ENCODE measurements at places on chromosomes 7 and 10. TPM values are rescaled to one million over a fixed set of nuclear protein-coding genes. Genes with fewer than 3 reads are reported as not detected.

GRCh38 chr7:44059219-44060090 is 5.9 kb downstream of the PGAM2 start:
- no peaks in the 10 kb centered on the region for H3K27me3 ChIP-seq
- H3K4me1 ChIP-seq, result no peaks in the 10 kb centered on the region
- no peak overlapping the region for H3K4me3 ChIP-seq
- H3K27ac ChIP-seq, result no peak overlapping the region

The CCDC172 gene
- not detected for total RNA-seq

The GLI3 gene
- 0.51 TPM for total RNA-seq

DNA sequence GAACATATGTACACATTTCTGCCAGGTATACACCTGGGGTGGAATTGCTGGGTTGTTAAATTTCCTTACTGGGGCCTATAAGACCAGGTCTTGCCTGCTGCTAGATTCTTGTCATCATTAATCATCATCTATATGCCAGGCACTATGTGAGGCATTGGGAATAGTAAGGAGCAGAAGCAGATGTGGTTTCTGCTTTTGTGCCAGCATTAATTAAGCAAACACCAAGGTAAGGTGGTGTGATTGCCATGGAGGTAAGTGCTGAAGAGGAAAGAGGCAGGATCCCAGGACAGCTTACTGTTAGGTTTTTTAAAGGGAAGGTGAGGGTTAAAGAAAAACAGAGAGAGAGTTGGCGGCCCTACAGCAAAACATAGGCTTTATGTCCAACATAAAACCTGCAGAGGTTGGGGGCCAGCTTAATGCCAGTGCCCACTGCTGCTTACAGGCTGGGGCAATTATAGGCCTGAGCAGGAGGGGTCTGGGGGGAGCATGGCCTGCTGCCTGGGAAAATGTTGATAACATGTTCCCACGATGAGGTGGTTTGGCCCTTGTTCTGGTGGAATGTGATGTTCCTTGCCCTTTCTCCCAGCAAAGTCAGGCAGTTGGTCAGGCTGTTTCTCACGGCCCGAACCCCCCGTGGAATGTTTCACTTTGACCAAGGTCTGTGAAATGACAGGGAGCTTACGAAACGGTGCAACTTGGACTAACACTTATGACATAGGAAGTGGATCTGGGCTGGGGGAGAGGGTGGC is 93.9 kb downstream of the RBM20 start:
- H3K27me3 ChIP-seq, result no peaks in the 10 kb centered on the region
- no peak overlapping the region for H3K4me3 ChIP-seq
- H3K27ac ChIP-seq, result no peak overlapping the region
- no peaks in the 10 kb centered on the region for H3K36me3 ChIP-seq
- no peaks in the 10 kb centered on the region for H3K4me1 ChIP-seq

The GARIN1A gene
- 1.4 TPM for total RNA-seq

The ITGB8 gene
- total RNA-seq, result 39.8 TPM

DNA sequence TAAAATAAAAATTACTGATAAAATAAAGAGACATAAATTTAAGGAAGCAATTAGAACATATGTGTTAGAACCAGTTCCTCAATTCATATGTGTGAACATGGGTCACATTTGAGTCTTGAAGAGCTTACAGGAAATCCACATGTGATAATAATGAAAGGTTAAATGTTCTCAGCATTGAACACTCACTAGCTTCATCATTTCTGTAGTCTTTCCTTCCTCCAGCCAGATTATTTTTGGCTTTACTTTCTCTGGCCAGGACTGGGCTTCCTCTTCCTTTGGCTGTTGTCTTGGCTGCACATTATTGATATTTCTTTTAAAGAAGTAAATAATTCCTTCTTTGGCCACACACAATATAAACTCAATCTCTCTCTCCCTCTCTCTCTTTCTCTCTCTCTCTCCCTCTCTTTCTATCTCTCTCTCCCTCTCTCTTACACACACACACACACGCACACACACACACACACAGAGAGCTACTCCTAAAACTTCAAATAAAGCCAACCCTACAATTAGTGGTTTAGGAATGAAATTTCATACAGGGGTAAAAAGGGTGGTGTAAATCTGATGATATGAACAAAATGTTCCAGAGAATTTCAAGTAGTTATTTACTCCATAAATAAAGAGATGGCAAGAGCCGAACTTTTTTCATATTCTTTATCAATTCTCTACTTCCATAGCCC is 171.2 kb downstream of the REEP3 start:
- H3K4me3 ChIP-seq, result no peak overlapping the region
- no peaks in the 10 kb centered on the region for H3K4me1 ChIP-seq
- no peak for DNase-seq
- no peaks in the 10 kb centered on the region for H3K36me3 ChIP-seq

DNA sequence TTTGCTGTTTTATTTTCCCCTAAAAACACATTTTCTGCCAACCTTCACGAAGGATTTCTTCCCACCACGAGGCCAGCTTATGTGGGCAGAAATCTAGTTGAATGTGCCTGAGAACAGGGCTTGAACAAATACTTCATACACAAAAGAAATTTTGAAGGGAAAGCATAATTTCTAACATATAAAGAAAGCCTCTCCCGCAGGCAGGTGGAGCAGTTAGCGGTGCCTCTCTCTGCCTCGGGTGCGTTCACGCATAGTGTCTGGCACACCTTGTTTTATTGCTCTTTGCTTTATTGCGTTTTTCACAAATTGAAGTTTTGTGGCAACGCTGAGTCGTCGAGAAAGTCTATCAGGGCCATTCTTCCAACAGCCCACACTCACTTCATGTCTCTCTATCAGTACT is 7.0 kb upstream of the CSGALNACT2 start:
- H3K36me3 ChIP-seq, result no peaks in the 10 kb centered on the region
- H3K27ac ChIP-seq, result no peak overlapping the region
- H3K4me3 ChIP-seq, result no peak overlapping the region
- no peak for DNase-seq
- no peaks in the 10 kb centered on the region for H3K27me3 ChIP-seq

The SEC31B gene
- 4.2 TPM for total RNA-seq

DNA sequence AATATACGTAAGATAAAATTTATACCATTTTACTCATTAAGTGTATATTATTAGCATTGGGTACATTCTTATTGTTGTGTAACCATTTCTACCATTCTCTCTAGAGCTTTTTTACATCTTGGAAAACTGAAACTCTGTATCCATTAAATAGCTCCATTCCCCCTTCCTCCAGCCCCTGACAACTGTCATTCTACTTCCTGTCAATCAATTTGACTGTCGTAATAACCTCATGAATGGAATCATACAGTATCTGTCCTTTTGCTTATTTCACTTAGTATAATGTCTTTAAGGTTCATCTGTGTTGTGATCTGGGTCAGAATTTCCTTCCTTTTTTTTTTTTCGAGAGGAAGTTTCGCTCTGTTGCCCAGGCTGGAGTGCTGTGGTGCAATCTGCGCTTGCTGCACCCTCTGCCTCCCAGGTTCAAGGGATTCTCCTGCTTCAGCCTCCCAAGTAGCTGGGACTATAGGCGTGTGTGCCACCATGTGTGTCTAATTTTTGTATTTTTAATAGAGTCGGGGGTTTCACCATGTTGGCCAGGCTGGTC is 15.6 kb downstream of the ZRANB1 start:
- no peak overlapping the region for H3K27ac ChIP-seq
- H3K27me3 ChIP-seq, result no peaks in the 10 kb centered on the region
- no peak overlapping the region for H3K4me3 ChIP-seq
- peaks cover 9% of the 10 kb centered on the region for H3K4me1 ChIP-seq
- no peaks in the 10 kb centered on the region for H3K36me3 ChIP-seq
- no peak for DNase-seq

DNA sequence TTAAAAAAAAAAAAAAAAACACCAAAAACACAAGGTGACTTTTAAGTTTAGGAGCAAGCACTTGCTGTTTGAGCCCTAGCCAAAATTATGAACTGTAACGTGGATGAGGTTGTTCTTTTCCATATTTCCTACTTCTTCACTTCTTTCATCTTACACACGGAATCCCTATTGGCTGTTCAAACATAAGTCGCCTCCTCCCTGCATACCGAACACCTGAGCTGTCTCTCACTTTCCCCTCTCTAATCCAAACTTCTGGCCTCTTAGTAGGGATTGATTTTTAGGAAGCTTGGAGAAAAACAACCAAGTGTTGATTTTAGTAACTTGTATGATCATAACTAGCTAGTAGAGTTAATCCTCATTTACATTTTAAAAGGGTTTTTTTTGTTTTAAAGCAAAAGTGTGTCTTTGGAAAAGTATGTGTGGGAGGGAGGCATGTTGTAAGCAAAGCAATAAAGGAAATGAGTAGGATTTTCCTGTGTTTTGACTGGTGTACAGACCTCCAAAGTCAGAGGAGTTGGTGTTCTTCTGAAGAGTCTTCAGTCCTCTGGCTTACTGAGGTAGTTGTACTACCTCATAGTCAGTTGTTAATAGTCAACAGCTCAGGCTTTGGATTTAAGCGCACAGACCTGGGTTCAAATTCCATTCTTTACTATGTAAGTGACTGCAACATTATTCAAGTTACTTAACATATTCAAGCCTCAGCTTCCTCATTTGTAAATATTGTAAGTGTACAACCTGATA is 39.3 kb downstream of the RABGEF1 start:
- no peak overlapping the region for H3K27ac ChIP-seq
- H3K4me1 ChIP-seq, result peaks cover 40% of the 10 kb centered on the region
- H3K4me3 ChIP-seq, result no peak overlapping the region
- H3K36me3 ChIP-seq, result peaks cover 6% of the 10 kb centered on the region

GRCh38 chr10:110492069-110492822 is 5.5 kb upstream of the DUSP5 start:
- H3K27me3 ChIP-seq, result no peaks in the 10 kb centered on the region
- DNase-seq, result no peak
- no peak overlapping the region for H3K4me3 ChIP-seq
- H3K4me1 ChIP-seq, result peaks cover 3% of the 10 kb centered on the region

GRCh38 chr10:45091968-45092367 is 91.2 kb downstream of the ZNF22 start:
- no peak for DNase-seq
- no peaks in the 10 kb centered on the region for H3K4me1 ChIP-seq
- no peaks in the 10 kb centered on the region for H3K36me3 ChIP-seq
- H3K27me3 ChIP-seq, result no peaks in the 10 kb centered on the region
- no peak overlapping the region for H3K4me3 ChIP-seq

The ABCC2 gene
- 1.7 TPM for total RNA-seq

The MYH16 gene
- total RNA-seq, result 0.09 TPM

The PNLIPRP1 gene
- 4,882 TPM for total RNA-seq

GRCh38 chr10:100636848-100637553 is 101.3 kb downstream of the HIF1AN start:
- DNase-seq, result no peak
- no peak overlapping the region for H3K27ac ChIP-seq
- no peaks in the 10 kb centered on the region for H3K4me1 ChIP-seq
- H3K27me3 ChIP-seq, result peaks cover 15% of the 10 kb centered on the region
- H3K4me3 ChIP-seq, result no peak overlapping the region

- no peaks in the 10 kb centered on the region for H3K36me3 ChIP-seq
- DNase-seq, result no peak
- no peaks in the 10 kb centered on the region for H3K4me1 ChIP-seq
- H3K27ac ChIP-seq, result no peak overlapping the region
Measured at GRCh38 chr10:11274452-11274851, 256.8 kb downstream of the CELF2 start.

DNA sequence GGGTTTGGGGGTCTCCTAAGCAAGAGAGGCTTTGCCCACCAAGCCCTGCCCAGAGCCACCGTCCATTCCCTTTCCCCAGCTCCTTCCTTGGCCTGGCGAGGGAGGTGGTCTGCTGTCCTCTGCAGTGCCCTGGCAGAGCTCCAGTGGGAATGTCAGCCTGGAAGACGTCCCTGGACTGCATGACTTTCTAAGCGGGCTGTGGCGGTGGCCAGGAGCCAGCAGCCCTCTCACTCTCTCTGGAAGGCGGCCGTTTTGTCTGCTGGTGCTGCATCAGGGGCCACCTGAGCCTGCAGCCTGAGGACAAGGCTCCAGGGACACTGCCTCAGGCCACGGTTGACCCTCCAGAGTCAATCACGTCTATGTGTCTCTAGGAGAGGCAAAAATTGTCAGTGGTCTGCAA is 271.0 kb downstream of the SKAP2 start:
- H3K4me3 ChIP-seq, result no peak overlapping the region
- no peak for DNase-seq
- no peaks in the 10 kb centered on the region for H3K27me3 ChIP-seq

DNA sequence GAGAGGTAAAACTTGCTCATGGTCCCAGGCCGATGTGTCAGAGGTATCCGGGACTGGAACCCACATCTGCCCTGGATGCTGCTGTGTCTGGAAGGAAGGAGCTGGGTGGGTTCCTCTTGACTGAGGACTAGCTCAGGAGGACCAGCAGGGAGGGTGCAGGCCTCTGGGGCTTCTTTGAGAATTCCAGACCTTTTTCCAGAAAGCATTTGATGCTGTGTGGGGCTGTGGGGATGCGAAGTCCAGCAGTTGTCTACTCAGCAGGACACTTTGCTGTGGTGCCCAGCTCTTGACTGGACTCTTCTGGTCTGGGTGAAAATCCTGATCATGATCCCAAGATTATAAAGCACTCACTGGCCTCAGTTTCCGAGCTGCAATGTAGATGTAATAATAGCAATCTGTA is 1.7 kb downstream of the RAMP3 start:
- no peaks in the 10 kb centered on the region for H3K27me3 ChIP-seq
- DNase-seq, result no peak
- no peaks in the 10 kb centered on the region for H3K36me3 ChIP-seq
- H3K4me3 ChIP-seq, result no peak overlapping the region

- no peaks in the 10 kb centered on the region for H3K27me3 ChIP-seq
- no peaks in the 10 kb centered on the region for H3K36me3 ChIP-seq
- no peak overlapping the region for H3K27ac ChIP-seq
- peaks cover 13% of the 10 kb centered on the region for H3K4me1 ChIP-seq
Measured at GRCh38 chr10:24901686-24902399, 50.6 kb downstream of the PRTFDC1 start.

The POP7 gene
- 19.2 TPM for total RNA-seq

DNA sequence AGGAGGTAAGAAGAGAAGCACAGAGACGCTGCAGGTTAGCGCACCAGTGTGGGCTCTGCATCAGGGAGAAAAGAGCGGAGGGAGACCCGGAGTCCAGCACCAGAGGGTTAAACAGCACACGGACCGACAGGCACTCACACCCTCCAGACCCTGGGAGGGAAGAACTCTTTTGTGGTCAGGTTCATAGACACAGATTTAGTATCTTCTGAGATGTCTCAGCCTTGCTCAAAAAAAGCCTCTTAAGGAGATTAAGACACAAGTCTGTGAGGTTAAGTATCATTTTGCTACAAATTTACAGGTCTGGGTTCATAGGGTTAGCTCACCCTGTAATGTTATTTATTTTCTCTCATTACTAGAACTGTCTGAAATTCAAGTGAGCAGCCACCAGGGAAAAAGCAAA is 16.8 kb upstream of the NDST2 start:
- H3K4me3 ChIP-seq, result no peak overlapping the region
- H3K27ac ChIP-seq, result no peak overlapping the region
- no peaks in the 10 kb centered on the region for H3K36me3 ChIP-seq
- no peaks in the 10 kb centered on the region for H3K4me1 ChIP-seq
- H3K27me3 ChIP-seq, result no peaks in the 10 kb centered on the region
- DNase-seq, result no peak

- peak; percentile 12 for DNase-seq
- no peak overlapping the region for H3K4me3 ChIP-seq
- no peaks in the 10 kb centered on the region for H3K27me3 ChIP-seq
- H3K36me3 ChIP-seq, result peaks cover under 1% of the 10 kb centered on the region
- no peaks in the 10 kb centered on the region for H3K4me1 ChIP-seq
- no peak overlapping the region for H3K27ac ChIP-seq
Measured at GRCh38 chr10:124676416-124677062, 67.6 kb downstream of the FAM53B start.

Measured in pancreas (tissue), 10 donors.